ENCODE measurements at places on chromosomes 1 and 21. TPM values are rescaled to one million over a fixed set of nuclear protein-coding genes. Genes with fewer than 3 reads are reported as not detected.

GRCh38 chr21:34817821-34818661, 149.2 kb downstream of the CLIC6 start:
- DNase-seq: no peak

DNA sequence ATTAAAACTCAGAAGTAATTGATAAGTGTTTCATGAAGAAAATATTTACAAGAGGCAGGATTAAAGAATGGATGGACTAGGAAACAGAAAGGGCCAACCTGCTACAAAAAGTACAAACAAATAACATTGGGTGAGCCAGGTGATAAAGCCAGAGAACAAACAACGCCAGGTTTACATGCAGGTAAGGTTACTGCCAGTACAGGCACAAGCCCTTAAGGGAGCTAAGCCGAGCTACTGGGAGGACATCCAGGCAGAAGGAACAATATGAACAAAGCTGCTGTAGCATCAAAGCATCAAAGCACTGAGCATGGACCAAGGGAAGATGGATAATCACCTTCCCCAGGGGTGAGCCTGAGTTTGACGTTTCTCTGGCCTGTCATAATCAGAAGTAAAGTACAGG, 380.7 kb downstream of the SEC16B start:
- no peak for DNase-seq

MXRA8 gene
- total RNA-seq: not detected

- no peak for DNase-seq
These were observed 563.0 kb upstream of the NEGR1 start for GRCh38 chr1:72845381-72845780.

GRCh38 chr1:53308506-53308905, 19.4 kb downstream of the LRP8 start:
- DNase-seq: no peak

GRCh38 chr1:17615157-17615556, 75.7 kb downstream of the ARHGEF10L start:
- DNase-seq: no peak

- no peak for DNase-seq
These were observed 27.2 kb downstream of the RAB7B start for GRCh38 chr1:205976036-205976435.

UTS2 gene
- total RNA-seq: not detected

DNA sequence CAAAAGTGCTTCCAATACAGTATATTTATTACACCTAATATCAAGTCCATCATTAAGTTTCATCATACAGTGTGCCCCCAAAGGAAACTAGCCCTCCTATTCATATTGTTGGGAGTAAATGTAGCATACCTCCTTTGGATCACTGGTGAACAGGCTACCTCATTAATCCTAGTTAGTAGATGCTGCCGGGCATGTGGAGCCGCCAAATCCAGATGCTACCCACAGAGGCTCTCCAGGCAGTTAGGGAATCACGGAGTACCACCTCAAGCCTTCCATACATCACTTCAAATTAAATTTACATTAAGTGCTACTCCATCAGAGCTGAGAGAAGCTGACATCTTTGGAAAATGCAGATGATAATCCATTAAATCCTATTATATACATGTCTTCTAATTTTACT, 121.7 kb upstream of the FOXD3 start:
- DNase-seq: no peak

ANKRD45 gene
- total RNA-seq: 0.13 TPM

- DNase-seq: no peak
These were observed 86.7 kb downstream of the GALNT2 start for GRCh38 chr1:230153641-230154296.

ZNF648 gene
- not detected for total RNA-seq

Data from dermis microvascular lymphatic vessel endothelial cell (primary cell).